ENCODE measurements at places on chromosomes 7 and 10. TPM values are rescaled to one million over a fixed set of nuclear protein-coding genes. Genes with fewer than 3 reads are reported as not detected.

Gene GBX1
- 0.09 TPM for total RNA-seq

Gene STEAP1
- 17.0 TPM for total RNA-seq

Gene ATP6V0A4
- 0.27 TPM for total RNA-seq

Gene CYP26C1
- not detected for total RNA-seq

Gene SEMA3D
- 0.09 TPM for total RNA-seq

Gene SUN3
- total RNA-seq, result 0.13 TPM

Gene AGAP5
- 2.4 TPM for total RNA-seq

Gene MYPN
- 2.0 TPM for total RNA-seq

Gene ETV1
- 2.1 TPM for total RNA-seq

Gene SH2D4B
- 0.13 TPM for total RNA-seq

Gene SKIDA1
- 1.2 TPM for total RNA-seq

Gene MUC12
- total RNA-seq, result 16.4 TPM

Gene FKBP6
- total RNA-seq, result not detected

Gene CFAP69
- 2.2 TPM for total RNA-seq

Gene PRKAG2
- total RNA-seq, result 45.7 TPM

Gene CCM2
- 51.2 TPM for total RNA-seq

Gene PLEKHS1
- total RNA-seq, result 0.04 TPM

Gene ERVW-1
- total RNA-seq, result 0.04 TPM

Gene RASA4B
- total RNA-seq, result 0.70 TPM

Gene ANKRD7
- 0.30 TPM for total RNA-seq

Gene PIK3AP1
- total RNA-seq, result 0.84 TPM

Gene INHBA
- total RNA-seq, result 0.21 TPM

Gene ZDHHC6
- total RNA-seq, result 30.0 TPM
